ENCODE measurements at places on chromosomes 11 and 22.

DNA sequence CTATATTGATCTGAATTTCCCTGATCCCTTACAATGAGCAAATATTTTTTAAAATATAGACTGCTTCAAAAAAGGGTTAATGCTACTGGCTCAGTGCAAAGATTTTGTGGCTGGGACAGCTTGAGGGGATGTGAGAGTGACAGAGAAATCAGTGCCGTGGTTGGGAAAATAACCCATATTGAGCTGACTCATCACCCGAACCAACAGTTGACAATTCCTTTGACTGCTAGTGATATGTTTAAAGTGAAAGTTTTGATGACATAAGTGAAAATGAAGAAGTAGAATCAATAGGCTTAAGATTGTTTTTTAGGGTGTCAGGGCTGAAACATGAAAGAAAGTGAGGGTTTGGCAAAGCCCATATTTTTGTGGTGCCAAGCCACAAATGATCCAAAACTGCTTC lies 257.1 kb upstream of the TENM4 start:
- DNase-seq, result no peak

DNA sequence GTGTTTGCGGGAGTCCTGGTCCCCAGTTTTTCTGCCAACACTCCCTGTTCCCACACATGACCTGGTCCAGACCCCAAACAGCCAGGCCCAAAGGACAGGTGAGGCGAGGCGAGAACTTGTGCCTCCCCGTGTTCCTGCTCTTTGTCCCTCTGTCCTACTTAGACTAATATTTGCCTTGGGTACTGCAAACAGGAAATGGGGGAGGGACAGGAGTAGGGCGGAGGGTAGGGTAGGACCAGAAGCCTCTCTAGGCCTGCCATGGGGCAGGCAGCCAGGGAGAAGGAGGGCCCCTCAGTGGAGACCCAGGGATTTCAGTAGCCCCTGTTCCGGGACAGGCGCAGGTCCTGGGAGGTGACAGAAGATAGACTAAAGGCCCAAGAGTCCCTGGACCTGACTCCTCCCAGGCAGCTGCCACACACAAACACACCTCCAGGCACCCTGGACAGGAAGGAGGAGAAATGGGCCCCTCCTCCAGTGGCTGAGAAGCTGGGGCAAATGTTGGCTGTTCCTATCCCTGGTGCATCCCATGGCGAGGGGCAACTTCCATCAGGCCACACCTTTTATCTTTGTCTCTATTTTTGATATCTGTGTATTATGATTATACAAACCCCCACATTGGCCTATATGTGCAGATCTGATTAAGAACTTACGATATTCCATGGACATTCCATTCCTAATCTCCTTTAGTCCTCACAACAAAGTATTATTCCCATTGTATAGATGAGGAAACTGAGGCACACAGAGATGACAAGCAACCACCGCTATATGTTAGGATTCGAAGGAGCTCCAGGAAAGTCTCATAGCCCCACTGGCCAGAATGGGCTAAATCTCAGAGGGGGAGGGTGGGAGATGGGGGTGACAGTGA lies 626 bp upstream of the F2 start:
- DNase-seq, result peak; percentile 36

DNA sequence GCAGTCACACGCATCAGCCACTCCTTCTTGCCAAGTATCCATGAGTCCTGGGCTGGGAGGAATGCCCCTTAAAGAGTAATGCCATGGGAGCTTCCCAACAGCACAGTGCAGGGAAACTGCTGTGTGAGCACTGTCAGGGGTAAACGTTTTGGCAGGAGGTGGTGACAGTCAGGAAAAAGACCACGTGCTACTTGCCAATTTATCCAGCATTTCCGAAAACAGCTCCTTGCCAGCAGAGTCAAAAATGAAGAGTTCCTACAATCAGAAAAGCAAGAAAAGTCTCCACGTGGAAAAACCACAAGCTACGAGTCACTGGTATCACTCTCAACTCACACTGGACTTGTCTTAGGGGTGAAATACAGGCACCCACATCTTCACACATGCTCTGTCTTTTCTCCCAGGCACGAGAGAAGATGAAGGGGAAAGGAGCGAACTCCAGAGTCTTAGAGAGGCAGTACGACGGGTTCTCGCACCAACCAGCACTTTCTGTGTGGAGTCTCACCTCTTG lies 9.9 kb downstream of the IFT27 start:
- no peak for DNase-seq

- DNase-seq, result no peak
These were observed 71.3 kb upstream of the GRIA4 start for GRCh38 chr11:105538588-105538987.

GRCh38 chr11:73950869-73951710 lies at the start of gene DNAJB13:
Gene DNAJB13, plus strand, starts transcription at chr11:73951026. Its CDS starts 44 bp downstream, at chr11:73951070.
- no peak for DNase-seq

- DNase-seq, result no peak
These were observed 649 bp downstream of the PRRG4 start for GRCh38 chr11:32830413-32830738.

DNA sequence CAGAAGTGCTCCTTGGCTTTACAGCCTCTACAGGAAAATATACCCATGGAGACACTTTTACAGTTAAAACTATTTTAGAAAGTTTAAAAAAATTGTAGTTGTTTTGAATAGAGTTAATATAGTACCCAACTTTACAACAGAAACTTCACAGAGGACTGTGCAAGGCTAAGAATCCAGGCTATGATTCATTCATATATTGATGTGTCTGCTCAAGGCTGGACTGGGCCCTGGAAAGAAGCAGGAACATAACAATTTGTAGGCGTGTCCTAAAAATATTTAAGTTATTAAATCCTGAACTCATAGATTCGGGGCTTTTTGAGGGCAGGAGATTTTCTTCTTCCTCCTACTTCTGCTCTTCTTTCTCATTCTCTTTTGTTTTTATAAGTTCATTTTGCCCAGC lies 291.5 kb upstream of the CCDC179 start:
- no peak for DNase-seq

GRCh38 chr11:36218283-36218921 lies 70.8 kb downstream of the COMMD9 start:
- DNase-seq, result no peak

DNA sequence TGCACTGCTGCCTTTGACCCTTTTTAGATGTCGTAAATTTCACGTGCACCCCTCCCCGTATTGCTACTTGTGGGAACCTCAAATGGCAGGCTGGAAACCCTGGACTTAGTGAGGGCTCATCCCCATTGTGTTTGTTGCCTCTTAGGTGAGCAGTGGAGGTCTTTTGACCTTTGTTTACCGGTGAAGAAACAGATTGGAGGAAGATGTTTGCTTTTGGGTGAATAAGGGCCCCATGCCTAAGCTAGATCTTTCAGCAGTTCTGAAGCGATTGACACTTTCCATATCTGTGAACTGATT lies 782 bp downstream of the SMARCB1 start:
- DNase-seq, result no peak

GRCh38 chr11:11313902-11314692 lies 39.0 kb downstream of the CSNK2A3 start:
- DNase-seq, result no peak

DNA sequence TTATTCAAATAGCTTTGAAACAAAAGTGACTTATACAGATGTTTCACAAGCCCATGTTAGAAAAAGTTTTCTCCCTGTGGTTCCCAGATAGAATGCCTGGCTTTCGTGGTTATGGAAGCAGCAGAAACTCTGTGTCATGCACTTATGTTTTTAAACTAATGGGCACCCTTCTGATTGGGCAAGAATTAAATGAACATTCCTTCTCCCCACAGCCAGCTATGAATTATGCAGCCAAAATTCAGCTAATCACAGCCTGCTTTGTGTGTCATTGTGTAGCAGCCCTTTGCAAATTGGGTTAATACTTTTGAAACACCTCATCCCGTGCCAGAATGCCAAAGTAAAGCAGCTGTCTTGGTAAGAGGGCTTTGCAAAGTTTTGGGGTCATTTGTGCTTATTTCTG lies 46.9 kb downstream of the PANX1 start:
- DNase-seq, result no peak

DNA sequence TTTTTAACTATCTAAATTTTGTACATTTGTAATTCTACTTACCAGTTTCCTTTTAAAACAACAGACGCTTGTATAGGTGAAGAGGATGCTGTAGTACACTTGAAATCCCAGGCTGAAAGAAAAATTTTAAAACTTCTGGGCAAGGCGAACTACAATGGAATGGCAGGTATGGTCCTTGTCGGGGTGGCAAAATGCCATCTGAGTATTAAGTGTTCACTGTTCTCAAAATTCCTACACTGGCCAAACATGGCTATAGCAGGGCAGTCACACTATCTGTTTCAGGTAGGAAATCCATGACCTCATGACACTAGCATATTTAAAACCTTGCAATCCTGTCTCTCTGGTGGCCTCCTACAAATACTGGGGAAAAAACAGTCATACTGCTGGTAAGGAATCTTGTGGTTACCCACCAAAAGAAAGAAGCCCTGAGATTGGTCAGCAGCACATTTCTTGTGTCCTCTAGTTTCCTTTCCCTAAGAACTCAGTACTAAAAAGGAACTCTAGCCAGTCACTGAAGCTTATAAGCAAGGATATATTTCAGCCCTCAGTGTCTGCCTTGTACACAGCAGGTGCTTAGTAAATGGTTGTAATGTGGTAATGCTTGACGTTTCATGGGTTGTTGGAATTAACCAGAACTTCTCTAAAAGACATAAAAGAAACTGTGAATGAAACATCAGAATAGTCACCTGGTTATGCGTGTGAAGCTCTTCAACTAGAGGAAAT lies 5.2 kb upstream of the ZC3H12C start:
- no peak for DNase-seq
